HAP-1 (cell line): ENCODE measurements at places on chromosomes 13 and 19.
A peak's percentile ranks its signal among the peaks of the same experiment; 100 is the strongest.

GRCh38 chr13:112879283-112879833 is 89.7 kb upstream of the MCF2L start:
- DNase-seq: no peak

DNA sequence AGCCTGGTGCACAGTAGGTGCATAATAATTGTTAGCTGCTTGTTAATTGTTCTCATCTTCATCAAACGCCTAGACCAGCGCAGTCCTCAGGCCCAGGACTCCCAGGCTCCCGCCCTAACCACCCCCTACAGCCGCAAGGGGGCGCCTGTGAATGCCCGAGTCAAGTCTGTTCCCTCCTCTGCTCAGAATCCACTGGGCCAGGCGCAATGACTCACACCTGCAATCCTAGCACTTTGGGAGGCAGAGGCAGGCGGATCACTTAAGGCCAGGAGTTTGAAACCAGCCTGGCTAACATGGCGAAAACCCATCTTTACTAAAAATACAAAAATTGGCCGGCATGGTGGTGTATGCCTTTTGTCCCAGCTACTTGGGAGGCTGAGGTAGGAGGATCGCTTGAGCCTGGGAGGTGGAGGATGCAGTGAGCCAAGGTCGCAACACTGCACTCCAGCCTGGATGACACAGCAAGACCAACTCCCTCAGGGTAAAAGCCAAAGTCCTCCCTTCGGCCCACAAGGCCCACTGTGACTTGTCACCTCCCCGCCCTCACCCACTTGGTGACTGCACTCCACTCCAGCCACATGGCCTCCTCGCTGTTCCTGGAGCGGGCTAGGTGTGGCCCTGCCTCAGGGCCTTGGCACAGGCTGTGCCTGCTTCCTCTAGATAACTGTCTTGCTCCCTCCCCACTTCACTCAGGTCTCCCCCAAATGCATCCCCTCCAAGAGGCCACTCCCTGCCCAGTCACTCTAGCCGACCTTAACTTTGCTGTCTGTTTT is 9.1 kb downstream of the ZNF653 start:
- DNase-seq: peak; percentile 88

DNA sequence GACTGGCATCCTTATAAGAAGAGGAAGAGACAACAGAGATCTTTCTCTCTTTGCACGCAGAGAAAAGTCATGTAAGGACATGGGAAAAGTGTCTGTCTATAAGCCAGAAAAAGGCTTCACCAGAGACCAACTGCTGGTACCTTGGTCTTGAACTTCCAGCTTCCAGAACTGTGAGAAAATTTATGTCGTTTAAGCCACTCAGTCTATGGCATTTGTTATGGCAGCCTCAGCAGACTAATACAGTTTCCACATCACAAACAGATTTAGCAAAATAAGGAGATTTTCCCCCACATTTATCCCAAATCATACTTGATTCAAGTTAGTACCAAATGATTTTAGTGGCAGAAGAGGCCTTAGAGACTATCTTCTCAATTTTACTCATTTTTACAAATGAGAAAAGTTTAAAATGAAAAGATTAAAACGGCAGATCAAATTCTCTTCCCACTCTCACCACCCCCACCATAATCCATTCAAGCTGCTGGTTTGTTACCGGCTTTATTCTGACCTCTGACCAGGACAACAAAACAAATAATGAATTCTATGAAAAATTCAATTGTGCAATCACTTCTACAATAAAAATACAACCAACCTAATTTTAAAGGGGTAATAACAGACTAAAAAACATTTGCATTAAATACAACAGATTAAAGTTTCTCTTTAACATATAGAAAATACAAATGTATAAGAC is 316.3 kb downstream of the TBC1D4 start:
- no peak for DNase-seq

DNA sequence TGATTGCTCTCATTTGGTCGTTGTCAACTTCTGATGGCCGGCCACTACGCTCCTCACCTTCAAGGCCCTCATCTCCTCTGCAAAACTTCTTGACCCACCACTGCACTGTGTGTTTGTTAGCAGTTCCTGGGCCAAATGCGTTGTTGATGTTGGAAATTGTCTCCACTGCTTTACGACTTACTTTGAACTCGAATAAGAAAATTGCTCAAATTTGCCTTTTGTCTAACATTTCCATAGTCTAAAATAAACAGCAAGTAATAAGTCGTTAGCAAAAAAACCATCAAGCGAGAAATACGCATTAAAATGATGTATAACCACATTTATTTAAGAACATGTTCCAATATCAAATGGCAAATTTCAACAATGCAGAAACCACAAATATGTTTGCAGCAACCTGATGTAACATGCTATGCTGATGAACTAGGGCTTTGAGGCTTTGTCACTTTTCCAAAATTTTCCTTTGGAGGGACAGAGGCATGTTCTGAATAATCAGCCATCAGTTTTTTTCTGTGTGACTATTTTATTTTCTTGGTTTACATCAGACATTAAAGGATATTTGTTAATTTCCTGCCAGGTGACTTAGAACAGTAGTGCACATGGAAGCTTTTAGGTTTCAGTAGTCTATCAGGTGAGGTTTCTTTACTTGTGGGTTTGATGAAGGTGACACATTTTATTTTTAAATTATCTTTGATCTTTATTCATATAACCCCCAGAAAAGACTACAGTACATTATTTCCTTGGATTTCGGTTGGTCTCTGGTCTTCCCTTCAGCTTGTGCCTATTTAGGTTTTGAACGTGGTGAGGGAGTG is 74.7 kb upstream of the TEX29 start:
- DNase-seq: no peak

DNA sequence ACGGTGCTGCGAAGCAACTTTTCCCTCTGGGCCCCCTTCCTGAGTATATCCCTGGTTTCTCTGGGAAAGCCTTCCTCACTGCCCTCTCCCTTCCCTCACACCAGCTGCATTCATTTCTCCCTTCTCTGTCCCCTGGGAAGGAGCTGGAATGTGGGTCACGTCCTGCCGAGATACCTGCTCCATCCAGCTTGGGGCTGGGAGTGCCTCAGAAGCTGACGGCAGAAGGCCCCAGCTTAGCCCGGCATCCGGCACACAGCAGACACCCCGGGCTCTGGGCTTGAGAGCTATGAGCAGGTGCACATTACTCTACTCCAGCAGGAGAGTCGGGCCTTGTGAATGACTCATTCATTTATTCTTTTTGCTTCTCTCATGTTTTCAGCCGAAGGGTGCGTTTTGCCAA is 170.6 kb downstream of the TEX29 start:
- no peak for DNase-seq

DNA sequence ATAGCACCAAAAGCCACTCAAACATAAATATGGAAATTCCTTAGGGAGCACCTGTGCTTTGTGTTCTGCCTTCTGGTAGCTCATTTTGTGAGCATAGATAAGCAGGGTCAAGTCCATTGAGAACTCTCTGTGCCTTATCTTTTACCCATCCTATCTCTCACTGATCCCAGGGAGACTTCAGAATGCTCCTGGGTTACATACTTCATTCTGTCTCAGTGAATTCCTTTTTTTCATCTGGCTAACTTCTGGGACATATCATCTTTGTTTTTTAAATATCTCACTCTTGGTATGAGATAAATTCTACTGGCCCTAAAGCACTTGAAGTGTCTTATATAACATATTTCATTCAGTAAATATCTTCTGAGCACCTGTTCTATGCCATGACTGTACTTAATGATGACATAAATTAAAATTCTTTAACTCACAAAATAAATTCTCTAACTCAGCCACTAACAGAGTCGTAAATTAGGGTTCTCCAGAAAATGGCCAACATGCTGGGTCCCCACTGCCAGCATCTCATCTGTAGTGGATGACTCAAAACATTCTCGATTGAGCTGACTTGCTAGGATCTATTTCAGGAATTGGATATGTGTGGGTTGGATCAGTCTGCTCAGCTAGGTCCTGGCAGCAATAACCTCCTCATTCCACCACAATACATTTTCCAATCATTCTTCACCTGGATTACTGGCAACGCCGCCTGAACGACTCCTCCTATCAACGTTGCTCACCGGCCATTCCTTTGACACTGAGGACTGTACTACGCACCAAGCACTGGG is 170.2 kb downstream of the FOXO1 start:
- no peak for DNase-seq

GRCh38 chr13:110877737-110878258 is 37.1 kb downstream of the ANKRD10 start:
- DNase-seq: no peak

- no peak for DNase-seq
These were observed 3.0 kb upstream of the DIRAS1 start for GRCh38 chr19:2724148-2724557.

- no peak for DNase-seq
These were observed 614.4 kb upstream of the PCDH9 start for GRCh38 chr13:67844574-67844973.

DNA sequence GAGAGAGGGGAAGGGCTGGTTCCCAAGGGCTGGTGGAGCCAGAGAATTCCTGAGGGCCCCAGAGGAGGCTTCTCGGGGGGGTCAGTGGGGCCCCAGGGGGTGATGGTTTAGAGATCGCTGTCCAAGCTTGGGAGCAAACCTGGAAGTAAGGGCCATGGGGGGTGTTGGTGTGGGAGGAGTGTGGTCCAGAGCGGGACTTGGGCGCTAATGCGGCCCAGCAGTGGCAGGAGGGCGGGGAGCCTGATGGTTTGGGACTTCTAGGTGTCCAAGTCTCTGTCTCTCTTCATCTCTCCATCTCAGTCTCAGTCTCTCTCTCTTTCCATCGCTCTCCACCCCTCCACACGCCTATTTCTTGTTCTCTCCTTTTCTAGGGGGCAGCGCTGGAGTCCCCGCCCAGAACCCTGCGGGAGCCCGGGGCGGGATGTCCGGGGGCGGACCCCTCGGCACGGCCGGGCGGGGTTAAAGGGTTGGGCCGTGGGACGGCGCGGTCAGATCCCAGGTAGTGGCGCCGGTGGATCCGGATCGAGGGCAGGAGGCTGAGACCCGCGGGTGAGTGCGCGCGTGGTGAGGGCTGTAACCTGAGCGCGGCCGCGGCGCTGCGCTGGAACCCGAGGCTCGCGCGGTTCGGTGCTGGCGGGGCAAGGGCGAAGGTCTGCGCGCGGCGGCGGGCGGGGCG is at the start of gene CYP4F22:
Gene CYP4F22, plus strand, starts transcription at position 491 of the 676 bp plus-strand sequence. CDS start 16,812 bp downstream, outside the sequence.
- peak; percentile 29 for DNase-seq

DNA sequence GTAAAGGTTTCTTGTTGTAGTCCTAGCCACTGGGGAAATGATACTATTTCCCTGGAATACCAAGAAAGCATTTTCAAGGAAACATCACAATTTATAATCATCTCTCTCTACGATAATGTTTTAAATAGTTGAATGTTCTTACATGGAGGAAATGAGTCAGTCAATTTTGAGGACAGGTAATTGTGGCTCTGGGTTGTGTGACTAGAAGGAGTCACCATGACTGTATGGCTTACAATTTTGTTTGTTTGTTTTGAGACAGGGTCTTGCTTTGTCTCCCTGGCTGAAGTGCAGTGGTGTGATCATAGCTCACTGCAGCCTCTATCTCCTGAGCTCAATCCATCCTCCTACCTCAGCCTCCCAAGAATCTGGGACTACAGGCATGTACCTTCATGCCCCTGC is 47.4 kb downstream of the COG3 start:
- DNase-seq: no peak

DNA sequence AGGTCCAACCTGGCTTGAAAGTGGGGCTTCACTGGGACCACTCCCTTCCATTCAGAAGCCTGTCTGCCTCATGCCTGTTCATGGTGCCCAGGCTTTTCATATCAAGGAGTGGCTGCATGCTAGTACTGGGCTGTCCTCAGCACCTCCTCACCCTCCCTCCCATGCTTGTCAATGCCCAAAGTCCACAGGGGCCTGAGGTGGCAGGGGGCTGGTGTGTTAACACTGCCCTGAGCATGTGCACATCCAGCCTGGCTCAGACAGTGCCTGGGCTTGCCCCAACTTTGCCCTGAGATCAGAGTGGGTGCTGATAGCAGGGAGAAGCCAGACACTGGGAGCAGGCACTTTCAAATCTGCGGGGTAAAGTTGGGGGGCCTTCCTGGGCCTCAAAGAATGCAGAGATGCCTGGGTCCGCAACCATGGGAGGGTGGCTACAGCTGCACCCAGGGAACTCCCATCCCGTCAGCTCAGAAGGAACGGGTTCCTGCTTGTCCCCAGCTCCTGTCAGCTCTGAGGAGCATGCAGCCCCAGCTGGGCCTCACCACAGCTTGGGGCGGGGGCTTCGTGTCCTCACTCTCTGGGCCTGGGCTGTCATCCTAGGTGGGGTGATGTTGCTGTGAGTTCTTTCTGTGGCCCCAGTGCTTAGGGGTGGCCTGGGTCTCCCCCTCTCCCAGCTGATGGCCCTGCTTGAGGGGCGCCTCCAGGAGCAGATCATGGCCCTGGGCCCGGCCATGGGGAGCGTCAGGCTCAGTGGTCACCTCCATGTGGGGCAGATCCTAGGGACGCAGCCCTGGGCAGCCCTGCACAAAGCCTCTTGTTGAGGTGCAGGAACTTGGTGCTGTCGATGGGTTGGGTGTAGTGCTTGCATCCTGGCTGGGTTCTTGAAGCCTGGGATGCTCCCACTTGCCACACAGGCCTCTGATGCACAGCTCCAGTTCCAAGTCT is 830.6 kb upstream of the SLITRK5 start:
- no peak for DNase-seq

- DNase-seq: no peak
These were observed 179.6 kb downstream of the RFC3 start for GRCh38 chr13:33997574-33997973.

DNA sequence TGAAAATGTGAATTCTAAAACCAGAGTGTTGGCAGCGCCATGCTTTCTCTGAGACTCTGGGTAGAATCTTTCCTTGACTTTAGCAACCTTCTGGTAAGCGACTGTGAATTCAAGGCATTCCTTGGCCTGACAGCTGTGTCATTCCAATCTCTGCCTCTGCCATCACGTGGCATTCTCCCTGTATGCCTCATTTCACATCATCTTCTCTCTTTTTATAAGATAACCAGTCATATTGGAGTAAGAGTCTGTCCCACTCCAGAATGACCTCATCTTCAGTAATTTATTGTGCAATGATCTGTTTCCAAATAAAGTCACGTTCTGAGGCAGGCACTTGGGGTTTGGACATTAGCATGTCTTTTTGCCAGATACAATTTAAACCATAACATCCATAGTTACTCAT is 103.4 kb upstream of the POSTN start:
- no peak for DNase-seq

GRCh38 chr13:22102271-22102670 is 431.4 kb downstream of the FGF9 start:
- DNase-seq: no peak
